Fibroblast of the aortic adventitia (primary cell): ENCODE measurements at places on chromosomes 5 and 9. TPM values are rescaled to one million over a fixed set of nuclear protein-coding genes. Genes with fewer than 3 reads are reported as not detected.

Gene USP20
- 7.5 and 11.4 TPM in 2 replicates for total RNA-seq

Gene JAKMIP2
- 1.4 and 2.4 TPM in 2 replicates for total RNA-seq

Gene CARD6
- 24.2 and 34.3 TPM in 2 replicates for total RNA-seq

Gene ANKRD18A
- 0.09 TPM in 1 of 2 replicates, not detected in the other for total RNA-seq

Gene CEMIP2
- 20.4 and 27.3 TPM in 2 replicates for total RNA-seq

Gene NDST1
- 36.2 and 39.3 TPM in 2 replicates for total RNA-seq

Gene GALNT12
- total RNA-seq: 24.9 and 138 TPM in 2 replicates

Gene LRRC70
- total RNA-seq: 1.2 and 1.6 TPM in 2 replicates

Gene SSBP2
- 11.3 and 34.3 TPM in 2 replicates for total RNA-seq

Gene IFNE
- 4.5 and 18.3 TPM in 2 replicates for total RNA-seq

Gene ZDHHC11B
- total RNA-seq: under 0.01 and 0.74 TPM in 2 replicates

Gene IL4
- total RNA-seq: 0.36 TPM in 1 of 2 replicates, not detected in the other

Gene LIFR
- total RNA-seq: 38.6 and 45.0 TPM in 2 replicates

Gene GABRP
- total RNA-seq: not detected in 2 replicates

Gene ZFP62
- 14.7 and 19.4 TPM in 2 replicates for total RNA-seq

Gene CORO2A
- 0.36 and 0.57 TPM in 2 replicates for total RNA-seq

Gene GABBR2
- 0.16 and 0.27 TPM in 2 replicates for total RNA-seq

Gene FBXW5
- 52.6 and 139 TPM in 2 replicates for total RNA-seq

Gene DIPK1B
- total RNA-seq: 0.45 and 0.98 TPM in 2 replicates

Gene SLC25A2
- total RNA-seq: 0.72 TPM in 1 of 2 replicates, not detected in the other

Gene ZBED3
- 0.90 and 23.0 TPM in 2 replicates for total RNA-seq
